ENCODE measurements at places on chromosomes 11 and 22.

DNA sequence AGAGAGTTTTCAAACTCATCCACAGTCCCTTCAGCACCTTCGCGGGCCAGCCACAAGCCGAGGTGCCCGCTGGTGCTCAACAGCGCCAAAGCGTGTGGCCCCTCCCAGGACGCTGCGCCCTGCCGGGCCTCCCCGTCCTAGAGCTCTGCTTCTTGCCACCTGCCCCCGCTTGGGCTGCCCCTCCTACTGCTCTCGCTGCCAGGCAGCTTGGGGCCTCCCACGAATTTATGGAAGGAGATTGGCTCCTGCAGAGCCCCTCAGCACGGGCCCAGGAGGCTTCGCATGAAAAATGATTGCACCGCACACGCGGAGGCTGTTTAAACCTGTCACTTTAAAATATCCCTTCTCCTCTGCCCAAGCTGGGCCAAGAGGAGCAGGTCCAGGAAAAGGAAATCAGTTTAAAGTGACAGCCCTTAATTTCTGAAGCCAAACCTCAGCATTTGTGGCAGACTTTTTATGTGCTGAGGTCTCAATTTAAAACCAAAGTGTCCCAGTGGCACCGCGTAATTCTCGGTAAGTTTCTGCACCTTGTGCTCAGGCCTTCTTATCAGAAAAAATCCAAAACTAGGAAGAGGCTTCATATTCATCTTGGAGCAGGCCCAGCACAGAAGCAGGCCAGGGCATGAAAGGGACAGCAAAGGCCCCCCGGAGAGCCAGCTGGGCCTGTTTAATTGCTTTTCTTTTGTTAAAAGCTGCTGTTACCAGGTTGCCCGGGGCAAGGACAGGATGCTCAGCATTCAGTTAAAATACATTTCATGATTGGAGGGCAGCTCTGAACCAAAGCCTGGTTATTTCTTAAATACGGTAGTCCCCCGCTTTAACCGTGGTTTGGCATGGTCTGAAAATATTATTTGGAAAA is 303.6 kb downstream of the OPCML start:
- H3K36me3 ChIP-seq: no peaks in the 10 kb centered on the region
- H3K4me3 ChIP-seq: peak overlapping the region; percentile 10
- no peak overlapping the region for H3K27ac ChIP-seq
- no peak for DNase-seq
- H3K4me1 ChIP-seq: peaks cover 6% of the 10 kb centered on the region

DNA sequence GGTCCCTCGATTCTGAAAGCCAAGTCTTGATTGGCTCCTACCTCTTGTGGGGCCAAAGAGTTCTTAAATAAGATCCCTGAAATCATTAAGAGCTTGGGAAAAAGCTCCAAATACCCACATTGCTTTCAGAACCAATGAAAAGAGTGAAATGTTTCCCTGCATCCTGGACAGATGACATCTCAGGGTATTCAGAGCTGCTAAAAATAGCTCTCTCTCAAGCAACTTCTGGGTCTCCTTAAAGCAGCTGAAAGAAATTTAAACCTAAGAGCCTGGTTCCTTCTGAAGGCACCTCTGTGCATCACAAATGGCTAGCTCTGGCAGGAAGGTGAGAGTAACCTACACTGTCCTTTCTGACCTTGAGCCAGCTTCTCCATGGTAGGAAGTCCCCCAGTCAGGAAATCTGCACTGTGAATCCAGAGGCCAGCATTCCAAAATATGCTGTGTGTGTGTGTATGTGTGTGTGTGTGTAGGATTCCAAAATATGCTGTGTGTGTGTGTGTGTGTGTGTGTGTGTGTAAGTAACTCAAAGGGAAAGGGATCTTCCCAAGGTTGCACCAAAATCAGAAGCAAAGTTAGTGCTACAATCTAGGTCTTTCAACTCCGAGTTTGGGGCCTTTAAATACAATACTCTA is 50.1 kb downstream of the RELT start:
- no peaks in the 10 kb centered on the region for H3K27me3 ChIP-seq
- H3K36me3 ChIP-seq: no peaks in the 10 kb centered on the region

- peaks cover 16% of the 10 kb centered on the region for H3K4me1 ChIP-seq
- DNase-seq: no peak
- peak within 1 kb of the TSS; percentile 80 for H3K27ac ChIP-seq
Observed at GRCh38 chr11:64035576-64035975, at the start of gene FLRT1. Gene FLRT1, plus strand, starts transcription at chr11:64035931. Its CDS starts 80,337 bp downstream, at chr11:64116268.

DNA sequence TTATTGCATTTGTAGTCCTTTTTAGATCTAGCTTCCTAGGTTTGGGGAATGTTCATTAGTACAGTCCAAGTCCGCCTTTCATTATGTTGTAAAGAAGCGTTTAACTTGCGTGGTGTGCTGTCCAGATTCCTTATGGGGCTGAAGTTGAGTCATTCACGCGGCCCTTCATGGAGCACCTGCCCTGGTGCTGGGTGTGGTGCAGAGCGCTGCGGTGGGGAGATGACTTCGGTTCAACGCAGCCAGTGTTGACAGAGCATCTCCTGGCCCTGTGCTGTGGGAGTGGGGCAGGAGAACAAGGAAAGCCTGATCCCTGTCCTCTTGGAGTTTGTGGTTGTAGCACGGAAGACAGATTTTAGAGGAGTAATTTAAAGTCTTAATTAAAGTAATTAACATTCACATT is 152.0 kb downstream of the TBC1D22A start:
- no peaks in the 10 kb centered on the region for H3K27me3 ChIP-seq
- no peaks in the 10 kb centered on the region for H3K4me1 ChIP-seq
- DNase-seq: no peak
- H3K27ac ChIP-seq: no peak overlapping the region
- H3K36me3 ChIP-seq: peaks cover 50% of the 10 kb centered on the region

GRCh38 chr11:124195189-124195734 is 12.1 kb downstream of the OR10D3 start:
- no peak overlapping the region for H3K4me3 ChIP-seq
- H3K27ac ChIP-seq: no peak overlapping the region
- H3K4me1 ChIP-seq: no peaks in the 10 kb centered on the region
- no peaks in the 10 kb centered on the region for H3K27me3 ChIP-seq
- H3K36me3 ChIP-seq: no peaks in the 10 kb centered on the region

GRCh38 chr11:119512369-119512768 is 89.4 kb upstream of the THY1 start:
- no peaks in the 10 kb centered on the region for H3K36me3 ChIP-seq
- H3K4me1 ChIP-seq: no peaks in the 10 kb centered on the region
- no peak for DNase-seq

GRCh38 chr11:84558085-84558905 is 1068.8 kb downstream of the DLG2 start:
- no peak for DNase-seq
- H3K27ac ChIP-seq: no peak overlapping the region
- H3K4me1 ChIP-seq: no peaks in the 10 kb centered on the region
- no peaks in the 10 kb centered on the region for H3K27me3 ChIP-seq
- H3K36me3 ChIP-seq: no peaks in the 10 kb centered on the region

DNA sequence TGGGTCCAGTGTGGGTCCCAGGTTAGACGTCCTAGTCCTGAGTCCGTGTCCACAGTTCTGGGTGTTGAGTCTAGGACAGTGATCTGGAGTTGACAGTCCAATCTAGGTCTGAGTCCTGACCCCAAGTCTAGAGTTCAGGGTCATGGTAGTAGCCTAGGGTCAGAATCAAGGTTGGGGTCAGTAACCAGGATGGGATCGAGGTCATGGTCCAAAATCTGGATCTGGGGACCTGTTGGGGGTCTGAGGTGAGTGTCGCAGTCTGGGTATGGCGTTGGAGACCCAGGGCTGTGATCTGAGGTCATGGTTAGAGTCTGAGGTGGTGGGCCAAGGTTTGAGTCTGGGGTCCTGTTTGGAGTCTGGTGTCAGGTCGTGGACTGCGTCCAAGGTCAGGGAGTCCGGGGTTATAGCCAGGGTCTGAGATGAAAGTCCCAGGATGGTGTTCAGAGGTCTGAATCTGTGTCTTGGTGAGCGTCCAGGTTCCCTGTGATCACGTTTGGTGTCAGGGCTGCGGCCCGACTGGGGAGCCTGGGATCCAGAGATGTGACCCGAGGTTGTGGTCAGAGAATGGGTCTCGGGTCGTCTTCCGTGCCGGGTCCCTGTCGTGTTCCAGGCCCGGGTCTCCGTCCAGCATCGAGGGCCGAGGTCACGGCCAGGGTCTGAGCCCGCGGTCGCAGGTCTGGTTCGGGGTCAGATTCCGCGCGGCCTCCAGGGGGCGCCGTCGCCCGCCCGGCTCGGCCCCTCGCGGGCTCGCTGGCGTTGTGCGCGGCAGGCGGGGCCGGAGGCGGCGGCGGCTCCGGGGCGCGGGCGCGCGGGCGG is 432 bp upstream of the GRK2 start:
- H3K27ac ChIP-seq: peak overlapping the region; percentile 82
- H3K4me1 ChIP-seq: peaks cover 21% of the 10 kb centered on the region
- H3K27me3 ChIP-seq: no peaks in the 10 kb centered on the region
- no peaks in the 10 kb centered on the region for H3K36me3 ChIP-seq
- peak; percentile 79 for DNase-seq

DNA sequence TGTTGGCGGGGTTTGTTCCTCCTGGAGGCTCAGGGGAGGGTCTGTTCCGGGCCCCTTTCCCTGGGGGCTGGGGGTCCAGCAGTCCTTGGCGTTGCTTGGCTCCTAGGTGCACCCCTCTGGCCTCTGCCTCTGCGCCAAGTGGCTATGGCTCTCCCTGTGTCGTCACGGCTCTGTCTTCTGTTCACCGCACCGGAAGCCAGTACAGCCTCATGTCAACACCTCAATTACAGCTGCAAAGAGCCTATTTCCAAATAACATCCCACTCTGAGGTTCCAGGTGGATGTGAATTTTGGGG is 64.8 kb downstream of the CELSR1 start:
- no peak overlapping the region for H3K27ac ChIP-seq
- peak; percentile 19 for DNase-seq
- H3K4me3 ChIP-seq: no peak overlapping the region

DNA sequence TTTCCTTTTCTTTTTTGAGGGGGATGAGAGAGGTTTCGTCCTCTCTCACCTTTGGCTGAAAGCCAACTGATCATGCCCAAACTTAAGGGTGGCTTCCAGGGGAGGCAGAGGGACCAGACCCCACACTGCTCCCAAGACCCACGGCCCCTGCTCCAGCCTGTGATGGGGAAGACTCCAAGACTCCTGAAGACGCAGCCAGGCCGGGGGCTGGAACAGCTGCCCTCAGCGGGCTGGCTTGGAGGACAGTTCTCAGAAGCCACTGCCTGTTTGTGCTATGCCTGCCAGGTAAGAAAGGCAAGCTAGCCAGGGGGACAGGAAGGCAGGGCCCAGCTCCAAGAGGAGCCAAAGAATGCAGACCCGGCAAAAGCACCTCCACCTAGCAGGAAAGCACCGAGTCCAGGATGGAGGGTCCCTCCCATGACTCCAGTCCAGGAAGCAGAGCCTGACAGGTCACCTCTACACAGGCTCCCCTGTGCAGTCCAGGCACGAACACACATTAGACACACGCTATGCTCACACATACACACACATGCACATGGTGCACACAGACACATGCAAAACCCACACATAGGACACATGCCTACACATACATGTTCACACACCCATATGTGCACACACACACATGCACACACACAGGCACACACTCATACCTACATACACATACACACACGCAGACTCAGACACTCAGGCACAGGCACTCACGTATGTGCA is 31.3 kb downstream of the GNB1L start:
- H3K27ac ChIP-seq: no peak overlapping the region
- H3K4me1 ChIP-seq: no peaks in the 10 kb centered on the region
- no peak for DNase-seq

DNA sequence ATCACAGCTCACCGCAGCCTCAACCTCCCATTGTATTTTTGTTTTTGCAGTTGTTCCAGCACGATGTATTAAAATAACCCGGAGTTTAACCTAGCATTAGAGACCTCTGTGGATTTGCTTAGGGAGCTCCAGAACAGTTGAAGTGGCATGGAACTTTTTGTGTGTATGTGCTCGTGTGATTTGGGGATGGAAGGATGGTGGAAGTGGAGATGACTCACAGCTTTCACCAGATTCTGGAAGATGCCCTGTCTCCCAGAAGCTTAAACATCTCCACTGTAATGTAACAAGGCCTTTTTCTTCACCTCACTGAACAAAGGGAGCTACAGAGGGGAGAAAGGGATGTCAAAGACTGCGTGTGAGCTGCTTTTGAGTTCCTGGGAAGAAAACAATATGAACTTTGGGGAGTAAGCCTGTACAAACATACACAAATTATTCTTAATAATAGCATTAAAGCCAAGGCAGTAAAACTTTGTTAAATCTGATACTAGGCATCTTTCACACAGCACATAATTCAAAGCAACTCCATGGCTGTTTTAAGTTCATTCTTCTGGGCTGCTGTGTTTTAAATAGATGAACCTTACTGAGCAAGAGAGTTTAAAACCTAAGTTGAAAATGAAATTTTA is 226.4 kb downstream of the ADAMTS15 start:
- no peak for DNase-seq
- H3K4me1 ChIP-seq: peaks cover 37% of the 10 kb centered on the region
- peak overlapping the region; percentile 74 for H3K27ac ChIP-seq
- H3K4me3 ChIP-seq: no peak overlapping the region
- no peaks in the 10 kb centered on the region for H3K36me3 ChIP-seq

- no peak overlapping the region for H3K4me3 ChIP-seq
- H3K36me3 ChIP-seq: no peaks in the 10 kb centered on the region
- no peak for DNase-seq
- no peak overlapping the region for H3K27ac ChIP-seq
- no peaks in the 10 kb centered on the region for H3K27me3 ChIP-seq
- H3K4me1 ChIP-seq: peaks cover 88% of the 10 kb centered on the region
Observed at GRCh38 chr11:94142308-94143281, 14.0 kb downstream of the PANX1 start.

DNA sequence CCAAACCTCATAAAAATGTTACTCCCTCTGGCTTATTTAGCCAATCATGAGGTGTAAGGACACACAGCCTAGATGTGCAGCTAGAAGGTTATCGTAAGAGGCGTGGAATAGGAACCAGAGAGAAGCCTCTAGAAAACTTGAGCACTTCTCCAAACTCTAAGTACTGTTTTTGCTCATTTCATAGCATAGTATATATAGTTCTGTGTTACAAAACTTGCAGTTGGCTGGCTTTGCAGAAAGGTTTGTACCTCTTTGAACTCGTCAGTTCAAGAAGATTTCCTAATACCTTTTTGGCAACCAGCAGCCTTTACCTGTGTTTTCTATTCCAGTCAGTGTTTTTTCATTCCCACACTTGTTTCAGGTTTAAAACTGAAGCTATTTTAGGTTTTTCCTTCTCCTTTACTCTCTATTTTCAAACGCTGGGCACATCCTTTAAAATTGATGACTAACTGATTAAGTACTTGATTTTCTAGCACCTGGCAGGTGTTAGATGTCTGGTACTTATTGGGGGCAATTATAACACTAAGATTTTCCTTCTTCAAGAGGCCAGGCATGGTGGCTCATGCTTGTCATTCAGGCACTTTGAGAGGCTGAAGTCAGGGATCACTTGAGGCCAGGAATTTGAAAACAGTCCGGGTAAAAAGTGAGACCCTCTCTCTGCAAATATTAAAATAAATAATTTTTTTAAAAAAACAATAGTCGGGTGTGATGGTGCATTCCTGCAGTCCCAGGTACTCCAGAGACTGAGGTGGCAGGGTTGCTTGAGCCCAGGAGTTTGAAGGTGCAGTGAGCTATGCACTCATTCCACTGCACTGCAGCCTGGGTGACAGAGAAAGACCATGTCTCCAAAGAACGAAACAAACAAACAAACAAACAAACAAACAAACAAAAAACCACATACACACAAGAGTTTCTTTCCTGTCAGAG is 125.2 kb downstream of the LRRC4C start:
- H3K36me3 ChIP-seq: no peaks in the 10 kb centered on the region
- no peaks in the 10 kb centered on the region for H3K4me1 ChIP-seq
- H3K4me3 ChIP-seq: no peak overlapping the region
- H3K27me3 ChIP-seq: no peaks in the 10 kb centered on the region
- H3K27ac ChIP-seq: no peak overlapping the region

Measured in heart left ventricle (tissue), 16 donors.